ENCODE measurements at places on chromosomes 11 and 22.
A peak's percentile ranks its signal among the peaks of the same experiment; 100 is the strongest.

- no peak for DNase-seq
These were observed 62.7 kb downstream of the LDLRAD3 start for GRCh38 chr11:36006556-36006955.

- no peak for DNase-seq
These were observed 3.5 kb downstream of the KIF18A start for GRCh38 chr11:28104425-28104824.

DNA sequence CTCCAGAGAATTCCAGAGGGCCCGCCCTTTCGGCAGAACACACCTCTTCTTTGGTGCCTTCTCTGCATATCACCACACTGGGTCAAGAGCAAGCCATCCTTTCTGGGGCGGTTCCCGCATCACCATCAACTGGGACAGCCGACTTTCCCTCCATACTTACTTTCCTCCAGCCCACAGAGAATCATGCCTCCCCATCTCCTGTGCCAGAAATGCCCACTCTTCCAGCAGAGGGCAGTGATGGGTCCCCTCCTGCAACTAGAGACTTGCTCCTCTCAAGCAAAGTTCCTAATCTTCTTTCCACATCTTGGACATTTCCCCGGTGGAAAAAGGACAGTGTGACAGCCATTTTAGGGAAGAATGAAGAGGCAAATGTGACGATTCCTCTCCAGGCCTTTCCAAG, 157.7 kb downstream of the C11orf91 start:
- DNase-seq, result peak; percentile 73

GRCh38 chr11:76591416-76591815, 79.1 kb downstream of the LRRC32 start:
- no peak for DNase-seq

GRCh38 chr22:21643533-21644357, 1.6 kb downstream of the SDF2L1 start:
- DNase-seq, result no peak

DNA sequence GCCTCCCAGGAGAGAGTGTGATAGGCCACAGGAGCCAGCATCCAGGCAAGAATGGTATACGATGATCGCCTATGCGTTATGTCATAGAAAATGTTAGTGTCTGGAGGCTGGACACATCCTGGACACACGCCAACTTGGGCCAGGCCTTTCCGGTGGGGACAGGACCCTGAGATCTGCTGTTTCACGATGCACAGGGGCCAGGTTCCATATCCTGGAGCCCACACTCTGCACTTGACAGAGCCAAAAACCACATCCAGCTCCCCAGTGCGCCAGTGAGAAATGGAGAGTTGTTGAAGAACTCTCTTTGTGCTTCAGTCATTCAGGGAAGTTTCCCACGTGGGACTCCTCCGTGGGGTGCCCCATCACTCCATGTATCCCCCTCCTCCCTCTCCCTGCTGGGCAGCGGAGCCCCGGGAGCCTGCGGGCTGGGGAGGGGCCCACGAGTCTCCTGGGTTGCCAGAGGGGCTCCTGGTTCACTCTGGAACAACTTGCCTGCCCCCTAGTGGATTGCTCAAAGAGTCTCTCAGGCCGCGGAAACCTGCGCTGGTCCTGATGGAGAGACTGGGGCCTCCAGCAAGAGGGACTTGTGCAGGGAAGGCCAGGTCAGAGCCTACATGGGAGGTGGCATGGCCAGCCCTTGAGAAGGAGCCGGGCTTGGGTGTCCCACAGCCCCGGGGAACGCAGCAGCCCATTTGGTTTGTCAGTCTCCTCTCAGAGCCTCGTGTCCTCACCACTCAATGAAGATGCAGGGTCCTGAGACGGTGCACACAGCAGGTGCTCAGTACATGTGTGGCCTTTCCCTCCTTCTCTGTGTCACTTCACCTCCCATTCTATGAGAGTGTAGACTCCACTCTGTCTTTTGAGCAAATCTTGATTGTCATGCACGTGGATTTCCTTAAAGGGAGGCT, 10.2 kb upstream of the LRRC32 start:
- peak; percentile 57 for DNase-seq

- no peak for DNase-seq
These were observed 13.8 kb upstream of the OR51M1 start for GRCh38 chr11:5369789-5370188.

- DNase-seq, result no peak
These were observed 14.1 kb upstream of the SELENOH start for GRCh38 chr11:57727185-57727584.

DNA sequence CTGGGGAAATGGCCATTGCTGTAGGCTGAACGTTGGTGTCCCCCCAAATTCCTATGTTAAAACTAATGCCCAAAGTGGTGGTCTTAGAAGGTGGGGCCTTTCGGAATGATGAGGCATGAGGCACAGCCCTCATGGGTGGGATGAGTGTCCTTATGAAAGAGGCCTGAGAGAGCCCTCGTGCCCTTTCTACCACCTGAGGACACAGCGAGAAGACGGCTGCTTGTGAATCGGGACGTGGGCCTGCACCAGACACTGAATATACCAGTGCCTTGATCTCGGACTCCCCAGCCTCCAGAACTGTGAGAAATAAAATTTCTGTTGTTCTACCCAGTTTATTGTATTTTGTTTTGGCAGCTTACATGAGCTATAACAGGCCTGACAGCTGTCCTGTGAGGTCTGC, 162.9 kb upstream of the B3GAT1 start:
- DNase-seq, result no peak

DNA sequence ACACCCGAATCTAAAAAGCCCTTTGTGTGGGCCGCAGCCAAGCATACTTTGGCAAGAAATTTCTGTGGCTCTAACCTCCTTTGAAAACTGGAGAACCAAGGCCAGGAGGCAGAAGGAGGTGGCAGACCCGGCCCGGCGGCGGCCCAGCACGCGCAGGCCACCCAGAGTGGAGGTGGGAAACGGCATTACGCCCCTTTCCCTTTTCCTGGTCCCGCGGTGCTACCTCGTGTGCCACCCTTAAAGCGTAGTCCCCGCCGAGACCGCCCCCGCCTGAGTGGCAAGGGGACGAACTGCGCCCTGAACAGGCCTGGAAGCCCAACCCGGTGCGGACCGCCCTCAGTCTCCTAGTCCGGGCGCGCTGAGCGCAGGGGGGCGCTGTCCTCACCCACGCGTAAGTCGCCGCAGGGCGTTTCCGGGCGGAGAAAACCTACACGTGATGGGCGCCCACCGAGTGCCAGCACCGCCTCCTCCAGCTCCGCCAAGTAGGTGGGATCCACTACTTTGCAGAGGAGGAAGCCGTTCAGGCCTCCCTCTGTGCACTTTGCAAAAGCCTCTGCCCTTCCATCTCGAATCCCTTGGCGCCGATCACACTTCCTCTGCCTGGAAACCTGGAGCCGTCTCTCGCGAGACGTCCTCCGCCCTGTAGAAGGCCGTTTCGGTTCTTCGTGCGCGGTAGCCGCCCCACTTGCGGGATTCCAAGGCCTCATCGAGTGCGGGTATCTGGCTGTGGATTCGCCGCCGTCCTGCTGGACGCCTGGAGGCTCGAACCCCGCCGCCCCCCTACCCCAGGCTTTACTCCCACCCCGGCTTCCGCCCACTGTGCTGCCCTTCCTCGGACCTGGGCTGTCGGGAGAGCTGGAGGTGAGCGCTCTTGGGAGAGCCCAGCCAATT, at the start of gene ACCS:
Gene ACCS (plus strand): TSS at position 430 of the 891 bp plus-strand sequence. CDS start 1,358 bp downstream, outside the sequence.
- DNase-seq, result peak; percentile 98

- no peak for DNase-seq
These were observed 24.6 kb downstream of the TMEM45B start for GRCh38 chr11:129840236-129840635.

- DNase-seq, result no peak
These were observed 22.6 kb upstream of the E2F8 start for GRCh38 chr11:19263333-19263732.

DNA sequence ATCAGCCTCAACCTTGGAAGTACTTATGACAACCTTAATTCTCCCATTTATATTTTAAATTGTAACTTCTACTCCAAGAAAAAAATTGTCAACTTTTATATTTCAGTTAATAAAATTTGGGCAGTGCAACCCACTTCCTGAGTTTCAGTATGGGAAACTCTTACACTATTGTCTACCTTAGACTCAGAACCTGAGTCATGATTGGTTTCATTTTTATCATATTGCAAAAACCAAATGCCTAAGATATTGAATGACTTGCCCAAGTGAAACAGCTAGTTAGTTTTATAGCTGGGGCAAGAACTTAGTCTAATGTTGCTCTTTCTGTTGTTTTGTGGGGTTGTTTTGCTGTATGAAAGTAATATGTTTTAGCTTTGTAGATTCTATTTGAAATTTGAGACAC, 334.0 kb upstream of the ARHGAP42 start:
- DNase-seq, result no peak

- no peak for DNase-seq
These were observed 587.5 kb upstream of the B3GAT1 start for GRCh38 chr11:134999590-134999989.

GRCh38 chr22:30878516-30879414, 89.8 kb downstream of the MORC2 start:
- no peak for DNase-seq
